Activated T-cell treated with anti-CD3 and anti-CD28 coated beads for 24 hours (primary cell): ENCODE measurements at places on chromosomes 5 and 9.

- no peak for DNase-seq
Measured at GRCh38 chr9:122370303-122370702, 521 bp upstream of the PTGS1 start.

DNA sequence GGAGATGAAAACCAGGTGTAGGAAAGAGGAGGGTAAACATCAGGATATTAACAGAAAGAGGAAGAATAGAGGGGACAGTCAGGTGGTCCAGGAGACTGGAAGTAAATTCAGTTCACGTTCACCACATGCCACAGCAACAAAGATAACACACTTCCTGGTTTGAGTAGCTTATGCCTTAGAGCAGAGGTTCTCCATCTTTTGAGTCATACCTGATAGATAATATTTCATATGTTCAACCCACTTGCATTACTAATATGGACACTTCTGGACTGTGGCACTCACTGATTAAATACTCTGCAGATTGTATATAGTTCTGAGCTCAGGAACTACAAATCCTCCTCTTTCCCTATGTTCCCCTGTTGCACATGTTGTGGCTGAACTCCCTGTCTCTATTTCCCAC is 179.9 kb upstream of the NR3C1 start:
- DNase-seq = no peak

- DNase-seq = peak; percentile 60
Measured at GRCh38 chr5:40410231-40410861, 269.4 kb upstream of the PTGER4 start.

- peak; percentile 10 for DNase-seq
Measured at GRCh38 chr9:84759300-84759750, 89.8 kb downstream of the NTRK2 start.

- no peak for DNase-seq
Measured at GRCh38 chr9:119601632-119602031, 232.4 kb upstream of the BRINP1 start.

GRCh38 chr5:112203229-112203628 is 215.8 kb downstream of the EPB41L4A start:
- no peak for DNase-seq

DNA sequence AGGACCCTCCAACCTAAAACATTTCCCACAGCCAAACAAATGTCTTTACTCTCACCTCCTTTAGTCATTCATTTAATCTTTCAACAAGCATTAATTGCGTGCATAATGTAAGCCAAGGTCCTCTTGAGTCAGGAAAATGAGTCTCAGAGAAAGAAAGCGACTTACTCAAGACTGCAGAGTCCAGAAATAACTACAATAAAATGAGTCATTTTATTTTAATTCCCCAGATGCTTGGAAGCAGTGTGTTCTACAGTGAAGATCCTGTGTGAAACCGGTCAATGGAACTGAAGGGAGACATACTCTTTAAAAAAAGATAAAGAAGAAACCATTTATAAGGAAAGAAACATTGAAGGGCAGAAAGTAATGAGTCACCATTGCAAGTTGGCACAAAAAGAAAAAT is 513.7 kb downstream of the CDK5RAP2 start:
- DNase-seq = no peak

GRCh38 chr5:131288328-131288727 is 24.5 kb downstream of the CDC42SE2 start:
- no peak for DNase-seq

DNA sequence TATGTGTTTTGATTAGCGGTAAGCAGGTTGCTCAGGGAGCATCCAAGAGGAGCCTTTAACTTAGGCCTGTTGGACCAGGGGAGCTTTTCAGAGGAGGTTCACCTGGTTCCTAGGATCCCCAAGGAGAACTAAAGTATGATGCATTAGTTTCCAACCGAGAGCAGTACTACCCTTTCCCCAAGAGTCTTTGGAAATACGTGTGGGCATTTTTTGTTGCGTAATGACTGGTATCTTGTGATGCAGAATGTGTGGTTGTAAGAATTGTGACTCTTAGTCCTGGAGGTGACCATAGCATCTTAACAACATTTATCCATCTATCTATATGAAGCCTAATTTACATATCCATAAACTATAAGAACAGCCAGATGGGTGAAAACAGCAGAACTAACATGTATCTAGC is 11.0 kb downstream of the CFAP95 start:
- DNase-seq = no peak

GRCh38 chr9:128358861-128359260 is 12.3 kb upstream of the URM1 start:
- DNase-seq = no peak

GRCh38 chr5:4424895-4425294 is 715.2 kb upstream of the ADAMTS16 start:
- DNase-seq = no peak

GRCh38 chr5:172441262-172441751 is 13.0 kb downstream of the SH3PXD2B start:
- no peak for DNase-seq

GRCh38 chr9:2367970-2368369 is 253.6 kb upstream of the VLDLR start:
- DNase-seq = no peak

GRCh38 chr5:77483682-77484081 is 8.4 kb downstream of the WDR41 start:
- no peak for DNase-seq

DNA sequence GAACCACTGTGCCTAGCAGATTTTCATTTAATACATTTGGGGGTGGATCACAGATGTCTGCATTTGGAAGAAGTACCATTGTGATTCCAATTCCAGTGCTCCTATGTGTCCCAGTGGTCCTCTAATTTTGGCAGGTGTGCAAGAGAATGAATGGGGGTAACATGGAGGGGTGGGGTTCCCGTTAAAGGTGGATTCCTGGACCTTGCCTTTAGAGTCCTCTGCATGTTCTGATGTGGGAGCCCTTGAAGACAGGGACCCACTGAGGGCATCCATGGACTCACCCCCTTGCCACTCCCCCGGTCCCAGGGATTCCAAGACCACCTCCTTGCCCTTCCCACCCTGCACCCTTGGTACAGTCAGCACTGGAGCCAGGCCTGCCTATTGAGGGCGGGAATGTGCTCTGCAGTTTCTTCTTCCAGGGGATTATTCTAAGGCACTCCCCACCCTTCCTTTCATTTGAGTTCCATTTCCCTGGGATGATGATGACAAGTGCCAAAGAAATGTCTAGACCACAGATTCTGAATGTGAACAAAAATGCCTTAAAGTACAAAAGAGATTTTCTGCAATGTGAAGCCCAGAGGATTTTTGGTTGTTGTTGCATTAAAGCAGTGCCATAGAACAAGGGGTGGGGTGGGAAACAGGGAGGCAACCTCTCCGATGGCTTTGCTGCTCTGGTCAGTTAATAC is 119.4 kb upstream of the PTCH1 start:
- DNase-seq = no peak

DNA sequence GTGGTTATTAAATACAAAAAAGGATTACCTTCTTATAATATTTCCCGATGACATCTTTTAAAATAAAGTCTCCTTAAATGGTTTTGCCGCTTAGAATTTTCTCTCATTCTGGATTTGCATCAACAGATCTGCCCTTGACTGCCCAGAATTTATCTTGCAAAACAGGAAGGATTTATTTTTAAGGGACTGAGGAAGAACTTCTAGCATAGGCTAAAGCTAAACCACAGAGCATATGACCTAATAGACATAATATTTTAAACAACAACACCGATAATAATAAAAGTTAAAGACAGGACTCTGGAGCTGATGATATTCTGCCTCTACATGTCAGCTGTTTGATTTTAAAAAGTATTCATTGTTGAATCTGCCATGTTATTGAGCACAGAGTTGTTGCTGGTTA is 145.3 kb upstream of the ADCY2 start:
- DNase-seq = no peak

- DNase-seq = no peak
Measured at GRCh38 chr5:24535646-24536045, 109.1 kb downstream of the CDH10 start.

- no peak for DNase-seq
Measured at GRCh38 chr5:6236858-6237481, 141.4 kb downstream of the MED10 start.

- no peak for DNase-seq
Measured at GRCh38 chr5:32465076-32465475, 20.5 kb upstream of the ZFR start.

DNA sequence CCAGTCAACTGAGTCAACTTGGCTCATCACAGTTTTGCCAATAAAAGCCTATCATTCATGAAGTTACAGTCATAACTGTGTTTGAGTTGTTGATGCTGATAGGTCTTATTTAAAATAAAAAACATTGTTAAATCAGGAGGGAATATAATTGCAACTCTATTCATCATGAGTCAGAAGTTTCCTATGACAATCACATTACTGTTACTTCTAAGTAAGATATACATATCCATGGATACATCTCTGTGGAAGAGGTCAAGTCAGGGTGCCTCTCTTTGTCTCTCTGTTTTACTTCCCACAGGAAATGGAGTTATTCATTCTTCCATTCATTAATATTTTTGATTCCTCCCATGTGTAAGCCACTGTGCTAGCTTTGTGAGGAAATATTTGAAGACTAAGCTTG is 2015.4 kb upstream of the WWC1 start:
- no peak for DNase-seq

DNA sequence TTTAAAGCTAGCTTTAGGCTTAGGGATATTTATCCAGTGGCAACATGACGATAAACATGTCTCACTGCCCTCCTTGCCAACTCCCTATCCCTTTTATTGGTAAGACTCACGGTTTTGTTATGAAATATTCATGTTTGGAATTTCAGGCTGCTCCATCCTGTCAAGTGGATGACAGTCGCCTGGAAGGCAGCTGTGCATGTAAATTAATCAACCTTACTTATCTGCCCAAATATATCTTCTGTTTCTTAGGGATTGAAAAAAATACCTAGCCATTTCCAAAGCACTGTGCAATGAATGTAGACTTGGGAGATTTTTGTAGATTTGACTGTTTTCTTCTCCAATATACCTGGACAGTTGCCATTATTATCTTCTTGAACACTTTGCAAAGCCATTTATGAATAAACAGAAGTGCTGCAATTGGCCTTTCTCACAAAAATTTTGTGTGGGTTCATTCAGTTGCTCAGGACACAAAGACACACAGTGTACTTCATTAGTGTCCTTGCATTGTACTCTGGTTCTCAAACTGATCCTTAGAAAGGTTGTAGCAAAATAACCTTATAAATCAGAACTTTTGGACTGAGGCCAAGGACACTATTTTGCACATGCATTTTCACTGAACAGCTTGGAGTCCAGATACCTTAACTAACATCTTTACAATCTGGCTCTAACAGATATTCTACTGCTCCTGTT is 889.4 kb upstream of the SEMA6A start:
- no peak for DNase-seq

DNA sequence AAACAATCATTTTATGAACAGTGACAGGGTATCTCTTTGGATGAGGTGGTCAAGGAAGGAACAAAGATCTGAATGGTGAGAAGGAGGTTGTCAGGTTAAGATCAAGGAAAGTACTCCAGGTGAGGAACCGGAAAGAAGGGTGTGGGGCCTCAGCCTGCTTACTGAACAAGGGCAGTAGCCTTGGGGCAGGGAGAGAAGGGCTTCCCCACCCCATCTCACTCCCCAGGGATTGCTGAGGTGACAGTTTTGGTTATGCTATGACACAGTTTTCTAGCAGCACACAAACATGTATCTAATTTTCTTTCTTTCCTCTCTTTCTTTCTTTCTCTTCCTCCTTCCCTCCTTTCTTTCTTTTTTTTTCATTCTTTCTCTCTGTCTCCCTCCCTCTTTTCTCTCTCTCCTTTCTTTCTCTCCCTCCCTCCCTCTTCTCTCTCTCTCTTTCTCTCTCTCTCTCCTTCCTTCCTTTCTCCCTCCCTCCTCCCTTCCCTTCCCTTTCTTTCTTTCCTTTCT is 4.1 kb upstream of the HDHD3 start:
- no peak for DNase-seq

DNA sequence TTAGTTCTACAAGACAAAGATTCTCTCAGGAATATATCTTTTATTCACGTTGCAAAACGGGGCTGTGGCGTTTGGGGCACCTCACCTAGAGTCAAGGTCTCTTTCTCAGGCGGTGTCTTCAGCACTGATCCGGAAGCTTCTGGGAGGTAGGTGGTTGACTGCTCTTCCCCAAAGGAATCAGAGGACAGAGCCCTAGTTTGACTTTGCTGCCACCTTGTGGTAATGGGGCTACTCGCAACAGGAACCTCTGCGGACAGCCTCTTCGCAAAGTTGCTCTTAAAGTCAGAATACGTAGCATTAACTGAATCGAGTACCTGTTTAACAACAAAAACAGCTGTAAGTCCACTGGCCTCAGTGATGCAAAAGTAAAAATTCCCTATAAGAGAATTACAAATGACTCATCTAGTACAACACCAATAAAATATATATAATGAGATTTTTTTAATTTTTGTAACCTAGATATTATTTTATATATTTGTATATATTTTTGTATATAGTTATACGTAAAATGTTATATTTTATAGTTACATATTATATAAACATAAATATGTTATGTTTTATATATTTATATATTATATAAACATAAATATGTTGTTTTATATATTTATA is 13.3 kb upstream of the GPX8 start:
- DNase-seq = peak; percentile 79

DNA sequence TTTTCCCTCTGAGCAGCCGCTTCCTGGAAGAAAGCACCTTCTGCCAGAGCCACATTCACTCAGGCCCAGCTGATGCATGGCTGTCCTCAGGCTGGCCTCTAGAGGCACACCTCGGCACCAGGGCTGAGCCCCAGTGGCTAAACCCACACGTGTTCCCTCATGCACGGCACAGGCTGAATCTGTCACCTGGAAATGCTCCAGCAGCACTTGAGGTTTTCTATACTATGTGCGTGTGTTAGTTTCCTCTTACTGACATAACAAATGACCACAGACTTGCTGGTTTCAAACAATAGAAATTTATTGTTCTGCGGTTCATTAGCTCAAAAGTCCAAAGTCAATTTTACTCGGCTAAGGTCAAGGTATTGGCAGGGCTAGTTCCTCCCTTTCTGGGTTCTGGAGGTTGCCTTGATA is 141.4 kb downstream of the LRRC70 start:
- no peak for DNase-seq

- DNase-seq = no peak
Measured at GRCh38 chr5:50655810-50656205, 10.6 kb upstream of the PARP8 start.

GRCh38 chr5:79612667-79613198 is 492 bp downstream of the TENT2 start:
- DNase-seq = no peak
